ENCODE measurements at places on chromosomes 6 and 20. TPM values are rescaled to one million over a fixed set of nuclear protein-coding genes. Genes with fewer than 3 reads are reported as not detected.

GSTA2 gene
- total RNA-seq: not detected

CRIP3 gene
- total RNA-seq: 0.27 TPM

CDSN gene
- not detected for total RNA-seq

MYLIP gene
- total RNA-seq: 20.2 TPM

TMEM151B gene
- total RNA-seq: not detected

OARD1 gene
- total RNA-seq: 25.2 TPM

PTGIS gene
- total RNA-seq: 11.7 TPM

RIMS1 gene
- total RNA-seq: not detected

RIPOR3 gene
- total RNA-seq: not detected

DLK2 gene
- total RNA-seq: 0.39 TPM

GPX5 gene
- total RNA-seq: not detected

Data from T-helper 1 cell treated with Interleukin-12 subunit alpha and Interleukin-12 subunit beta and Interleukin-4 antibody, amounts not matched to agents 30 ng/mL and 1 ng/mL, for 36 hours (primary cell).